ENCODE measurements at places on chromosomes 5 and 9.

GRCh38 chr9:8447601-8448000 lies 648.0 kb upstream of the DMAC1 start:
- DNase-seq = no peak

GRCh38 chr5:148791334-148791667 lies 35.1 kb upstream of the ADRB2 start:
- DNase-seq = no peak

GRCh38 chr9:111232997-111233790 lies 96.8 kb downstream of the OR2K2 start:
- no peak for DNase-seq

- DNase-seq = peak; percentile 90
Observed at GRCh38 chr9:114108016-114108833, 9.1 kb upstream of the KIF12 start.

DNA sequence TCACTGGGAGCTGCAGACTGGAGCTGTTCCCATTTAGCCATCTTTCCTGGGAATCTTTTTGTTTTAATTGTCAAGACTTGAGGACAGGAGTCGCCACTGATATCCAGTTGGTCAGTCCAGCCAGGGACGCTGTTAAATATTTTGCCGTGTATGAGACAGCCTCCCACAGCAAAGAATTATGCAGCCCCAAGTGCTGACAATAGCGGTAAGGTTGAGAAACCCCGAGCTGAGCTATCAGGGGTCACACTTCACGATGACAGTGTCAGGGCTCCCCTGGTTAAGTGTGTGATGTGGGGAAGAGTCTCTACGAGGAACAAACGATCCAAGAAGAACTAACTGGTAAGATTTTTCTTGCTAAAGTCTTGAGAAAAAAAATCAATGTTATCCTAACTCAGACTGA lies 372.0 kb upstream of the MPDZ start:
- DNase-seq = no peak

DNA sequence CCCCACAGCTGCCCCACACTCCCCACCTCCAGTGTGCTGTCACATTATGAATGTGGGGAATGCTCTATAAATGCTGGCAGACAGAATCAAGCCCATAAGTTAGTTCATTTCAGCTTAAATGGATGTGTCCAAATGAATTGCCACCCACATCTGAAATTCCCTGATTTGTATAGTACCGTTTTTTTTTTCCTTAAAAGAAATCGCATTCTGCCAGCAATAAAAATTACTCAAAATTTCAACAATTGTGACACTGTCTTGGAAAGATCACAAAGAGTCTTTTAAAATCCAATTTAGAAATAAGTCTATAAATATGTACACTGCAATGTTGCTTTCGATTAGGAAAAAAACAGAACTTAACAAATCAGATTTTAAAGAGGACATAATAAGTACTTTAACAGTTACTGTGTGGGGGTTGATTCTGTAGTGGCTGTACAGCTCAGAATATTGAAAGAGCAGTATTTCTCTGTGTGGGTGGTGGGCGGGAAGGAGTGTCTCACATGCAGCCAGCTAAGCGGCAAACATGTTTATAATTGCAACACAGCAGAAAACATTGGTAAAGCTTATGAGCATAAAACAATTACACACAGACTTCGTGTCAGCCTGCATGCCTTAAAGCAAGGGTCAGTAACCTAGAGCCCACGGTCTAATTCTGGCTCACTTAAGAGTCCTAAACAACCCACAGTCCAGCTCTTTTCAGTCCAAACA lies 24.9 kb upstream of the CSNK1G3 start:
- peak; percentile 38 for DNase-seq

- no peak for DNase-seq
Observed at GRCh38 chr5:154318691-154319090, 127.1 kb upstream of the SAP30L start.

DNA sequence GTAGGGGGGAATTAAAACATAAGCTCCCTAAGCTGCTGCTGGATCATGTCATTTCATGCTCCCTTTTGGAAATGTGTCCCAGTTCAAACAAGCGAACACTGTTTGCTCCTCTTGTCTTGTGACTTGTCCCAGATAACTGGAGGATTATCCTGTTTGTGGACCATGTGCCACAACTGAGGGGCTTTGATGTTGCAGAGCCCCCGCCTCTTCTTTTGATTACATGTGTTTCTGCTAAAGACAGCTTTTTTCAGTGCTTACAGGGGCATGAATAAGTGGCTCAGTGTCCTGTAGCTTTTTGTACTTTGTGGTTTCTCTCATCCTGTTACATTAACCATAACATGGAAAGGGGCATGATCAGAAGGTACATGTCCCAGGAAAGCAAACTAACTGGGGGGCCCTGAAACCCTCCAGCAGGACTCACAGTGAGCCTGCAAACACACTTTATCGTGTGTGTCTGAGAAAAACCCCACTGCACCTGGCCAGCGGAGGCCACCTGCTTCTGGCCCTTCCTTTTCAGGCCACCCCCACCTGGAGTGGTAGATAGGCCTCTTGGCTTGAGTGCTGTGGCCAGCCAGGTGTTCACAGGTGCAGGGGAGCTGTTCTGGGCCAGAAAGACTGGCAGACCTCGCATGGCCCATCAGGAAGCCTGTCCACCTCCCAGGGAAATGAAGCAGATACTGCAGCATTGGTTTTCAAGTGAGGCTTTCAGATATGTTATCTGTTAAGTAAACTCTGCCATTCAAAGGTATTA lies 285.6 kb downstream of the FANCC start:
- peak; percentile 91 for DNase-seq

GRCh38 chr5:15170173-15170572 lies 298.6 kb upstream of the ANKH start:
- DNase-seq = no peak

- no peak for DNase-seq
Observed at GRCh38 chr9:9747787-9748186, 865.0 kb downstream of the PTPRD start.

- no peak for DNase-seq
Observed at GRCh38 chr5:96008987-96009647, 47.5 kb upstream of the ELL2 start.

DNA sequence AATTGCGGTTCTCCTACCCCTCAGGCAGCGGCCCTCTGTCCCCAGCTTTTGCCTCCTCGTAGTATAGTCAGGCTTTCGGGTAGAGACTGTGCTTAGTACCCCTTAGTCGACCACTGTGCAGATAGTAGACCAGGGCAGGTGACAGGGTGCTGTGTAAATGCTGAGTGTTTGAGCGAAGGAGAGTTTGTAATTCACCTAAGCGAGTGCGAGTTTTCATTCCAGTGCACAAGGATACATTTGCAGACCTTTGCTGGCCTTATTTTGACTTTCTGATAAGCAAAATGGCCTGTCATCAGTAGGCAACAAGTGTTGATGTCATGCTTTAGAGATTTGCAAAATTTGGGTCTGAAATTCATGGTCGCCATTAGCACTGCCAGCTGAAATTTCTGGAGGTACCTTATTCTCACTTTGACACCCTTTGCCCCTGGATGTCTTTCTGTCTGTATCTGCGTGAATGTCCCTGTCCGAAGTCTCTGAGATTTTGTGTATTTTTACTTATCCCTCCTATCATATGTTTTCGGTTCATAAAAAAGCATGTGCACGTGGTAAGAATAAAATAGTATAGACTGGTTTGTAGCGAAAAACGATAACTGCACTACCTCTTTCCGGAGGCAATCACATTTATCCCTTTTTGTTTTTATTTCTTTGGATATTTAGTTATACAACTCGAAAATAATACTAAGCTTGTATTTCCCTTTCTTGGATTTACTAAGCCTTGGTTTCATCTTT lies 1.9 kb downstream of the LMNB1 start:
- DNase-seq = no peak
